Pericardium fibroblast (primary cell): ENCODE measurements at places on chromosomes 6 and 20. TPM values are rescaled to one million over a fixed set of nuclear protein-coding genes. Genes with fewer than 3 reads are reported as not detected.

CGA gene
- not detected in 2 replicates for total RNA-seq

SYCP2L gene
- total RNA-seq = not detected in 2 replicates

HLA-DRB5 gene
- not detected in 2 replicates for total RNA-seq

EBF4 gene
- total RNA-seq = 1.7 and 2.1 TPM in 2 replicates

SYNDIG1 gene
- 0.68 TPM in 1 of 2 replicates, not detected in the other for total RNA-seq

SAMD5 gene
- 0.60 and 1.3 TPM in 2 replicates for total RNA-seq

TAF4 gene
- 2.8 and 4.6 TPM in 2 replicates for total RNA-seq

NKAIN4 gene
- total RNA-seq = 0.17 TPM in 1 of 2 replicates, not detected in the other

NRSN1 gene
- total RNA-seq = not detected in 2 replicates

PKHD1 gene
- total RNA-seq = under 0.01 TPM in 1 of 2 replicates, not detected in the other

STMN3 gene
- total RNA-seq = 19.7 and 49.7 TPM in 2 replicates

ECT2L gene
- total RNA-seq = not detected in 2 replicates

PRPH2 gene
- total RNA-seq = 3.0 and 3.1 TPM in 2 replicates

SLC17A9 gene
- total RNA-seq = 2.0 and 5.0 TPM in 2 replicates

LAMA2 gene
- 149 and 154 TPM in 2 replicates for total RNA-seq

C20orf202 gene
- 0.58 TPM in 1 of 2 replicates, not detected in the other for total RNA-seq

ZSCAN23 gene
- 0.34 and 0.93 TPM in 2 replicates for total RNA-seq

DACT2 gene
- total RNA-seq = 31.7 TPM in 1 of 2 replicates, not detected in the other

GDAP1L1 gene
- total RNA-seq = not detected in 2 replicates

ZNF334 gene
- total RNA-seq = 2.0 and 5.4 TPM in 2 replicates

SNX14 gene
- 52.5 and 64.8 TPM in 2 replicates for total RNA-seq

PRSS16 gene
- total RNA-seq = not detected in 2 replicates

CFAP61 gene
- not detected in 2 replicates for total RNA-seq

PTGIS gene
- 58.2 and 66.7 TPM in 2 replicates for total RNA-seq

SLC17A3 gene
- total RNA-seq = not detected in 2 replicates

CAGE1 gene
- not detected in 2 replicates for total RNA-seq

DLL1 gene
- total RNA-seq = 1.8 TPM in 1 of 2 replicates, not detected in the other

JAG1 gene
- 18.6 and 54.8 TPM in 2 replicates for total RNA-seq

SMLR1 gene
- not detected in 2 replicates for total RNA-seq

ADGRF5 gene
- 0.23 and 3.0 TPM in 2 replicates for total RNA-seq
